Fibroblast of the aortic adventitia (primary cell): ENCODE measurements at places on chromosomes 7 and 10.

- no peak for DNase-seq
These were observed 467.8 kb downstream of the ARL4A start for GRCh38 chr7:13155188-13155587.

GRCh38 chr7:140966561-140967233 is 42.0 kb upstream of the BRAF start:
- no peak for DNase-seq

- DNase-seq = no peak
These were observed 26.7 kb downstream of the SVIL start for GRCh38 chr10:29608062-29608461.

- peak; percentile 75 for DNase-seq
These were observed 25.0 kb downstream of the VTI1A start for GRCh38 chr10:112471878-112472487.

DNA sequence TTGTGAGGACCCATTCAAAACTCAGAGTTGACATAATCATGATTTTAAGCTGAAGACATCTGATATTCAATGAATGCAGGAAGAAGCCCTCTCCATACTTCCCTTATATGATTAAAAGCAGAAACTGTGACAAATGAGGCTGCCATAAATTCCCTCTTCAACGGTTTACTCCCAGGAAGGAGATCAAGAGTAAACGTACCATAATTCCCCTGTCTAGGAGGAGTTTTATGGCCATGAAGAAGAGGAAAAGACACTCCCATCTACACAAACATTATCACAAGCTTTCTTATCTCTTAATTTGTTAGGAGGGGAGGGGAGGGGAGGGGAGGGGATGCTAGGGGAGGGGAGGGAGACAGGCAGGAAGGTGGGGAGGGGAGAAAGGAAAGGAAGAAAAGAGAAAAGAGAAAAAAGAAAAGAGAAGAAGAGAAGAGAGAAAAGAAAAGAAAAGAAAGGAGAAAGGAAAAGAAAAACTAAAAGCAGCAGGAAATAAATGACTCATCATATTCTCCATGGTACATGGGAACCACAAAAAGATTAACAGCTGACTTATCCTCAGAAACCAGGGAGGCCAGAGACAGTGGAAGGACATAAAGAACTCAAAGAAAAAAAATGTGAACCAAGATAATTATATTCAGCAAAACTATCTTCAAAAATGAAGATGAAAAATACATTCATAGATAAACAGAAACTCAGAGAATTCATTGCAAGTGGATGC is 121.6 kb downstream of the ALOX5 start:
- peak; percentile 3 for DNase-seq

GRCh38 chr10:110577056-110577455 is 9.6 kb downstream of the SMC3 start:
- peak; percentile 48 for DNase-seq

GRCh38 chr7:157829491-157829890 is 492.7 kb downstream of the DNAJB6 start:
- no peak for DNase-seq
